ENCODE measurements at places on chromosomes 1 and 21.

DNA sequence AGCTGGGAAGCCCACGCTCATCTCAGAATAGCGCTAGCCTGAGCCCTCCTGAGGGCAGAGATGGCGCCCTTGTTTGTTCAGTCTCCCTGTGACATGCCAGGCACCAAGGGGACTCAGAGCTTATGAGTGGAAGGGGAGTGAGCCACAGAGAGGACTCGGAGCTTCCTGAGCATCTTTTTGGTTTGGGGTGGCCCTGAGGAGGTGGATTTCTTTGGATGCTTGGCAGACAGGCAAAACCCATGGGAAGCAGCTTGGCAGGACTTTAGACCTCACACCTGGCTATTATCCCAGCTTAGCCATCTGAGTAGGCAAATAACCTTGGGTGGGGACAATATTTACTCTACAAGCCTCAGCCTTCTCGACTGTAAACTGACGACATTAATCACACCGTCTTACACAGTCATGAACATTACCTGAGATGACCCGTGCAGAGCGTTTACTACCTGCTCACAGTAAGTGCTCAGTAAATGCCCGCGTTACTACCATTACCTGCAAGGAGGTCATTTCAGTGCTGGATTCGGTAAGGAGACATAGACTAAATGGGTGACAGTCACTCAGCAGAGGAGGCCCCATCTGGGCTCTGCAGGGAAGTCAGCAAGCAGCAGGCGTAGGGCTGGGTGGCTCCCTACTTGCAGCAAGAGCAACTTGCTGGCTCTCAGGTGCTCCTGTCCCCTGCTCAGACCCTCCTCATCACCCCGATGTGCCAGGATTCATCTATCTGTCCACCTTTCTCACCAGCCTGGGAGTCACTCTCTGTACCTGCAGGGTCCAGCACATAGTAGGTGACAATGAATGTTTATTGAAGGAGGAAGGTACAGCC lies 54.9 kb downstream of the KLHDC7A start:
- no peak for DNase-seq

DNA sequence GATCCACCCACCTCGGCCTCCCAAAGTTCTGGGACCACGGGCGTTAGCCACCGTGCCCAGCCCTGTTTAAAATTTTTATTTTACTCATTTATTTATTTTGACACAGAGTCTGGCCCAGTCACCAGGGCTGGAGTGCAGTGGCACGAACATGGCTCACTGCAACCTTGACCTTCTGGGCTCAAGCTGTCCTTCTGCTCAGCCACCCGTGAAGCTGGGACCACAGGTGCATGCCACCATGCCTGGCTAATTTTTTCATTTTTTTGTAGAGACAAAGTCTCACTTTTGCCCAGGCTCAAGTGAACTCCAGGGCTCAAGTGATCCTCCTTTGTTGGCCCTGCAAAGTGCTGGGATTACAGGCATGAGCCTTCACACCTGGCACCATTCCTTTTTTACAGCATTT lies 27.5 kb upstream of the DNAJC6 start:
- DNase-seq, result no peak

DNA sequence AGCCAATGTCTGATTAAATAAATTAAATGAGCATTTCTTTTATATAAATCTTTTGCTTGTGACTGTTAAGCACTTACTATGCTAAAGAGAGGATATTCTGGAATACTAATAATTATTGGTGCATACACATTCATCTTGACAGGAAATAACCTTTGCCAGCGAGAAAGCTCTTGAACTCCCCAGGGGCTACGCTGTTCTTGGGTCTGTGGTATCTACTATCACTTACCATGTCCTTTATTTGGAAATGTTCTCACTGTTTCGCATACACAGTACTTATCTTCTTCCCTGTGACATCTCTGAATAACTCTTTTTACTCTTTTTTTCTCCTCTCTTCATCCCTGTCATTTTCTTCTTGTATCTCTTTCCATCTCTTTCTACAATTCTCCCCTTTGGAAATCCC lies 178.7 kb downstream of the GABPA start:
- no peak for DNase-seq

GRCh38 chr1:80158771-80159170 lies 1152.2 kb upstream of the ADGRL4 start:
- no peak for DNase-seq

GRCh38 chr1:234431255-234431654 lies 47.7 kb downstream of the TARBP1 start:
- DNase-seq, result no peak

DNA sequence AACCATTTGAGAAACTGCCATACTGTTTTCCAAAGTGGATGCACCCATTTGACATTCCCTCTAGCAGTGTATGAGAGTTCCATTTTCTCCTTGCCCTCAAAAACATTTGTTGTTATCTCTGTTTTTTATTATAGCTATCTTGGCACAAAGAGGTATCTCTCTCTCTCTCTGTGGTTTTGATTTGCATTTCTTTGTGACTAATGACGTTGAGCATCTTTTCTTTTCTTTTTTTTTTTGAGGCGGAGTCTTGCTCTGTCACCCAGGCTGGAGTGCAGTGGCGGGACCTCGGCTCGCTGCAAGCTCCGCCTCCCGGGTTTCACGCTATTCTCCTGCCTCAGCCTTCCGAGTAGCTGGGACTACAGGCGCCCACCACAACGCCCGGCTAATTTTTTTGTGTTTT lies 17.4 kb upstream of the ZMYM6 start:
- no peak for DNase-seq

DNA sequence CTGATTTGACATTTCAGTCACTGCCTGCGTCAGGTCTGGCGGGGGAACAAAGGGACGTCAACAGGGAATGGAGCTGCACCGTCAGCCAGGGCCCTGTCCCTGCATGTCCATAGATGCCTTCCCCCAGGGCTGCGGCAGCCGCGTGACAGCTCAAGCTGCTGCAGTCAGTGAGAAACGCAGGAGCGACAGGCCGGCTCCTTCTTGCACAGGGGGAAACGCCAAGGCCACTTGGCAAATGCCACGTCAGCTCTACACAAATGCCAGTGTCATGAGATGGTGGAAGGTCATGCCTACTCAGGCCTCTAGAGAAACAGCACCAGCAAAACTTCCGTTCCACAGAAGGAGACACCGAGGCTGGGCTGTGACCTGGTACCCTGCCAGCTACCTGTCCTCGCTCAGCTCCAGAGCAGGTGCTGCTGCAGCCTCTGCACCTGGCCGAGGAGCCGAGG lies 37.7 kb downstream of the SYF2 start:
- DNase-seq, result no peak

GRCh38 chr1:94676686-94677085 lies 135.1 kb upstream of the F3 start:
- DNase-seq, result no peak

DNA sequence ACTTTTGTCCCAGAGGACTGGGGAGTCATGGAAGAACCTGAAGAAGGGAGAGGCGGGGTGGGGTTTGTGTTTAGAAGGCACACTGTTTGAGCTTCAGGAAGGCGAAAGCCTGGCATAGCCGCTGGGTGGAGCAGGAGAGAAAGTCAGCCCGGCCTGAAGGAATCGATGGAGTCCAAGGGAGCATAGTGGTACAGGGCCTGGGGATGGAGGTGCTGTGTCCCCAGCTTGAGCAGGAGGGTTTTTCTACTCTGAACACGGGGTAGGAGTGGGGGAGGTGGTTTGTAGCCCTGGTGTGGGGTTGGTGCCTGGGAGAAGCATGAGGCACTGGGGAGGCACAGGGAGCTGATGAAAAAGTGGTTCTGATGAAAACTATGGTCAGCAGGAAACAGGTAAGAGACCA lies 4.7 kb upstream of the CCDC24 start:
- DNase-seq, result no peak

GRCh38 chr1:68485431-68486022 lies 11.4 kb downstream of the DEPDC1 start:
- DNase-seq, result no peak

GRCh38 chr1:37995751-37996345 lies 6.0 kb upstream of the SF3A3 start:
- peak; percentile 80 for DNase-seq

Measured in AG08396 (cell line).